Panc1 (cell line): ENCODE measurements at places on chromosomes 6 and 20. TPM values are rescaled to one million over a fixed set of nuclear protein-coding genes. Genes with fewer than 3 reads are reported as not detected.

Gene CAGE1
- not detected for total RNA-seq

Gene BAK1
- total RNA-seq, result 31.5 TPM

Gene MAN1A1
- 3.2 TPM for total RNA-seq

Gene PRRT1
- 1.3 TPM for total RNA-seq

Gene ZNF337
- total RNA-seq, result 9.1 TPM

Gene ASIP
- total RNA-seq, result not detected
